Calu3 (cell line): ENCODE measurements at places on chromosomes 12 and 14.
A peak's percentile ranks its signal among the peaks of the same experiment; 100 is the strongest.

- no peak for DNase-seq
Observed at GRCh38 chr14:72682188-72682587, 211.7 kb downstream of the DPF3 start.

GRCh38 chr12:104782296-104782695 lies 175.8 kb downstream of the SLC41A2 start:
- DNase-seq = no peak

- no peak for DNase-seq
Observed at GRCh38 chr14:30620178-30620577, 1.9 kb upstream of the SCFD1 start.

DNA sequence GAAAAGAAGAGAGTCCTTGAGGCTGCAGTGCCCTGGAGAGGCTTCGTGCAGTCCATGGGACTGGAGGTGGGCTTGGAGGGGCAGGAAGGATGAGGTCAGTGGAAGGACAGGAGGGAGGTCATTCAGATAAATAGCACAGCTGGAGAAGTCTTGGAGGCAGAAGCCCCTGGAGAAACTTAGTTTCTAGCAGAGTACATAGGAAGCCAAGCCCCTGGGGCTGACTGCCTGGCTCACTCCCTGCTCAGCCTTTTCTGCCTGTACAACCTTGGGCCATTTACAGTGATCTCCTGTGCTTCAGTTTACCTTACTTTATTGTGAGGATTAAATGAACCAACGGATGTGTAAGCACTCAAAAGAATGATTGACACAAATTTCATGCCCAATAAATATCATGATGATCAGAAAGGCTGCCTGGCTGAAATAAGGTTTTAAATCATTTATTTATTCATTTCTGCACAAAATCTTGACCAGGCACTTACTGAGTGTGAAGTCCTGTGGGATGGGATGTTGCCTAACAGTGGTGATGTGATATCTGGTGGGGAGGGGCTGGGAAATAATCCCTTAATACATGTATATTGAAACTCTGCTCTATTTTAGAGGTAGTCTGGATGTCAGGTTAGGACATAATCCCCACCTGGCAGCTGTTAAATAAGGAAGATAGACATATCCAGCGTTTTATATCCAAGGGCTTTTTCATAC lies 54.3 kb downstream of the PLEKHG7 start:
- DNase-seq = no peak

GRCh38 chr12:76544601-76545261 lies 14.8 kb downstream of the OSBPL8 start:
- DNase-seq = no peak

DNA sequence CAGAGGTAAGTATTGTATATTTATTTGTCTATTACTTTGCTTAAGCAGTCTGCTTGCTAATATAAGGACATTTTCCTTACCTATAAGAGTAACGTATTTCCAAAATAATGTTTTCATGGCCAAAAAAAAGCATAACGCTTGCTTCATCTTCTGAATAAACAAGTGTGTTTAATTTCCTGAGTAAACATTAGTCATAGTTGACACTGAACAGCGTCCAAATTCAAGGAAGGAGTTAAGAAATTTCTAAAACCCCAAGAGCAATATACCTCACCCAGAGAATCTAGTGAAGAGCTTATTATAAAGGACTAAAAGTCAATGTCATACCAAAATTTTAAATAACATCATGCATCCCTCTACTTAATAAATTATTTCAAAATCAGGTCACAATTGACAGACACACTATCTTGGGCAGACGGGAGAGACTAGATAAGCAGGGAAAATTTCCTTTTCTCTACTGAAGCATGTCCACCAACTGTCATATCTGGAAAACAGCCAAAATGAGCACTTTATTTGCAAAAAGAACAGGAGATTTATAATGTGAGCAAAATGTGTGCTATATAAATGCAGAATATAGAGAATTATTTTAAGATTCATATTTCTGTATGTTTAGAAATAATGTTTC lies 25.1 kb downstream of the ANKS1B start:
- DNase-seq = no peak

- no peak for DNase-seq
Observed at GRCh38 chr14:79161571-79161970, 991.4 kb downstream of the NRXN3 start.

GRCh38 chr14:34204774-34205173 lies 253.9 kb upstream of the EGLN3 start:
- DNase-seq = no peak

GRCh38 chr14:87158283-87158682 lies 834.7 kb downstream of the GALC start:
- no peak for DNase-seq

GRCh38 chr12:84507956-84508850 lies 404.4 kb downstream of the SLC6A15 start:
- peak; percentile 24 for DNase-seq

DNA sequence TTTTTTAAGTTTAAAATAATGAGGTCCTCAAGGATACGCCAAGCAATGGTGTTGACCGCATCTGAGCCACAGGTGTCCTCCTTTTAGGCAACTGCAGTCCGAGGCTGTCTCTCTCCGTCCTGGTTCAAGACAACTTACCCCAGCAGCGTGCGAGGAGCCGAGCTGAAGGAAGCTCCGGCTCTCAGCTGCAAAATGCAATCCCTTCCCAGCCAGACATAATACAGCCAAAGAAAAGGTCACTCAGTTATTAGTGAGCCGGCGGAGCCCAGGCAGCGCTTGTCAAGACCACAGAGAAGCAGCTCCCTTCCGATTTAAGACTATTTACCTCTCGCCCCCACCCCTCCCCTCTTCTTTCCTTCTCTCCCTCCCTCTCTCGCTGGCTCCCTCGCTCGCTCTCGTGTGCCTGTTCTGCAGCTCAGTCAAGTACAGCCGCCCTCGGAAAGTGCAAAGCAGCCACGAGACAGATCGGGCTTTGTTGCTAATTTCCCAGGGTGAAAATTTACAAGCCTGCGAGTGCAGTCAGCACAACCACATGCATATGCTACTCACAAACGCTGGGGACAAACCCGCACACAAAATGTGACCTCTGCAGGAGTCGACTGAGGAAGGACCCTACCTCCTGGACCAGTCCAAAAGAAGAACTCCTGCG lies 363 bp upstream of the LMO3 start:
- peak; percentile 29 for DNase-seq

GRCh38 chr14:97178781-97179180 lies 381.6 kb downstream of the VRK1 start:
- no peak for DNase-seq

DNA sequence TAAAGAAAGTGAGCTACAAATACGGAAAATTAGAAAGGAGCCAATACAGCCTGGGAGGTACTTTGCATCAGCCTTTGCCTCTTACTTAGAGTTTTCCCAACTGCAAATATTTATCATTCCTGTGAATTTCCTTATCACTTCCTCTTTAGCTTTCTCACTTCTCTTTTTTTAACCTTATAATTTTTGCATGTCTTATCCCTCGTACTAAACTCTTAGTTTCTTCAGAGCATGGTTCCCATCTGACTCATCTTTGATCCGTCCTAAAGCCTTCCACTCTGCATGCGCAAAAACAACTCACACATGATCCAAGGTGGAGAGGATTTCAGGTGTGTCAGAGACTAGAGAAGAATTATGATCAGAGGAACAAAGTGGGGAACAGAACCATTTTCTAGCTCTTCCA lies 9.6 kb upstream of the SNAPC1 start:
- no peak for DNase-seq

- no peak for DNase-seq
Observed at GRCh38 chr14:25056688-25057078, 6.7 kb upstream of the STXBP6 start.

DNA sequence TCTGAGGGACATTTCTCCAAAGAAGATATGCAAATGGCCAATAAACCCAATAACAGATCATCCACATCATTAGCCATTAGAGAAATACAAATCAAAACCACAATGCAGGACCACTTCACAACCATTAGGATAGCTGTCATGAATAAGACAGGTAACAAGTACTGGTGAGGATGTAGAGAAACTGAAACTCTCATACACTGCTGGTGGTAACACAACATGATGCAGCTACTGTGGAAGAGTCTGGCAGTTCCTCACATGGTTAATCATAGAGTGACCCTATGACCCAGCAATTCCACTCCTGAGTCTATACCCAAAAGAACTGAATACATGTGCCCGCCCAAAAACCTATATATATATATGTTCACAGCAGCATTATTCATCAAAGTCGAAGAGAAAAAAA lies 39.0 kb downstream of the TTC9 start:
- DNase-seq = no peak

DNA sequence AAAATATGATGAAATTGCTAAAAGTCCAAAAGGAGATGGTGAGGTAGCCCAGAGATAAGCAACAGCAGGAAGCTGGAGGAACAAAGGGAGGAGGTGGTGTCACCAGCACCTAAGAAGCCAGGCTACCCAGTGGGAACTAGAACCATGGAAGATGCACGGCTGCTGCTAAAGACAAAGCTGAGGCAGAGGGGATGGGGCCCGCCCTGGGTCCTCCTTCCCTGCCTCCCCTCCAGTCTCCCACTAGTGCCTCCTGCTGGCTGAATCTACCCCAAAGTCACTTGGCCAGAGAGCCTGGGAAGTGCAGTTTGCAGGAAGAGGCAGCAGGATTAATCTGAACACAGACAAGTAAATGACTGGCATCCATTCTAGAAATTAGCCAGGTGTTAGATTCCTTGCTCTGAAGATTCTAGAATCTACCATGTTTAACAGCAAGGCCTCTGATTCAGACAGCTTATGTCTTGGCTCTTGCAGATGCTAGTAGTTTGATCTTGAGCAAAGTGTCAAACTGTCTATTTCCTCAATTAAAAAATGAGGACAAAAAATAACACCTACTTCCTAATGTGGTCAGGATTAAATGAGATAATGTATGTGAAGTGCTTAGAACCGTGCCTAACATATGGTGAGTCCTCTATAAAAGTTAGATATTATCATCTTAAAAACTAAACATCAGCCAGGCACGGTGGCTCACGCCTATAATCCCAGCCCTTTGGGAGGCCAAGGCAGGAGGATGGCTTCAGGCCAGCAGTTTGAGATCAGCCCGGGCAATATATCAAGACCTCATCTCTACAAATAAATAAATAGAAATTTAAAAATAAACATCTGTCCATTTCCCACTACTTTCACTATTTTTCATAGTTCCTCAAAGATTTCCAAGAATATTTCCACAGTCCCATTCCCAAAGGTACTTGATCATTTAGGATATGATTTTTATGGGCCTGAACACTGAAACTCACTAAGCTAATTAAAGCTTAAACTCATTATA lies 5.8 kb upstream of the LRP10 start:
- DNase-seq = no peak

DNA sequence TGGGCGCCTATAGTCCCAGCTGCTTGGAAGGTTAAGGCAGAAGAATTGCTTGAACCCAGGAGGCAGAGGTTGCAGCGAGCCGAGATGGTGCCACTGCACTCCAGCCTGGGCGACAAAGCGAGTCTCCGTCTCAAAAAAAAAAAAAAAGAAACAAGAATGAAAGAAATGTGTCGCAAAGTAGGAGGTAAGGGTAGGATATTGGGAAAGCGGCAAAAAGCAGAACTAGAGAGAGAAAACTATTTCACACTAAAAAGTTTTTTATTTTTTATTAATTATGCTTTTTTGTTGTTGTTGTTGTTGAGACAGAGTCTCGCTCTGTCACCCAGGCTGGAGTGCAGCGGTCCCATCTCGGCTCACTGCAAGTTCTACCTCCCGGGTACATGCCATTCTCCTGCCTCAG lies 17.7 kb downstream of the SBNO1 start:
- no peak for DNase-seq

GRCh38 chr12:45775465-45775864 lies 46.0 kb downstream of the ARID2 start:
- no peak for DNase-seq

DNA sequence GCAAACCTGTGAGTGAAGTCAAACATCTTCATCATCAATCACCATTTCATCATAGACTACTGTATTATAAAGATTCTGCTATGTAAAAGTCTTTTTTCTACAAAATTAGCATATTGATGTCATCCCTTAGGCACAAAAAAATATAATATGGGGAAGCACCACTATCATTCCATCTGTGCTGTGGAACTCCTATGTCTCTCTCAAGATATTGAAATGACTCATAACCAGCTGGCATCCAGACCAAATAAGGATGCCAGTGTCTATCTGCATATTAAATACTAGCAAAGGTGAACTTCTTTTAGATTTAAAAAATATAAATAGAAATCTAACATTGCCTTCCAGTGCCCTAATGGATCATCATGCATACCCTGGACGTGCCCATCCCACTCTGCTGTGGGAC lies 17.9 kb upstream of the DCAF5 start:
- no peak for DNase-seq

DNA sequence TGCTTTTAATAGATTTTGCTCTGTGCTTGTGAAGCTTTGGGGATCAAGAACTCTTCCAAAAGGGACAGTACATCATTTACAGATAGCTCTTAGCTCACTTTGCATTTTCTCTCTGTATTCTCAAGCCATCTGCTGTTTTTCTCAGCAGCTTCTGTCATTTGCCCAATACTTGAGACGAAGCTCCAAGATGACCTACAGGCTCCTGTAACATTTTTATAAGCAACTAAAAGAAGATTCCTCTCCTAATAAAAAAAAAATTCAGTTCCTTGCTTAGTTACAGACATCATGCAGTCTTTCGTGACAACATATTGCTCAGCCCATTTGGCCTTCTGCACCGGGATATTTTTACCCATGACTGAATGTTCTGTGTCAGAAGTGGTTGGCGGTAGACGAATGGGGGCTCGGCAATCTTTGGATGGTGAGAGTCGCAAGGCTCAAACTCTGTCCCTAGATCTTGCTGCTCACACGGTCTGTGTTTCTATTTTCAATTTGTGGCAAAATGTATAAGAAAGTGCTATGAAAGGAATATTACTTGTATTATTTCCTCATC lies 215.6 kb downstream of the FSCB start:
- DNase-seq = no peak

GRCh38 chr14:100762089-100762515 lies 35.4 kb downstream of the DLK1 start:
- no peak for DNase-seq

DNA sequence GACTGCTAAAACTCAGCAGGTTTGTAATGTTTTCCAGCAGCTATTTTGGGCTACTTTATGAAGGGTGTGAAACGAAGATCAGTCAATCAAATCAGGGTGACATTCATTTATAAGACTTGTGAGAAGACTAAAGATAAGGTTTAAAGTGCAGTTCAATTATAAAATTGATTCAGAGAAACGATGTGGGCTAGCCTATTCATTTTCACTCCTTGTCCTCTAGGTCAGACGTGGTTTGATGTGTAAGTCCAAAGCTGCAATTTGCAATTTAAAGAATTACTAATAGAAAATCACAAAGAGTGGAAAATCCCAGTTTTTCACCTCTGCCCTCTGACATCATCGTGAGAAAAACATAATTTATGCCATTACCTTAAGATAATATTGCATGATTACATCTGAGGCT lies 243.5 kb upstream of the NOVA1 start:
- DNase-seq = no peak

GRCh38 chr12:31406345-31406744 lies 80.4 kb upstream of the SINHCAF start:
- no peak for DNase-seq
